Stimulated activated CD4-positive, alpha-beta T cell treated with anti-CD3 and anti-CD28 coated beads, Interleukin-4, amount 100 ng/mL, for 48 hours (primary cell): ENCODE measurements at places on chromosomes 1 and 21.

DNA sequence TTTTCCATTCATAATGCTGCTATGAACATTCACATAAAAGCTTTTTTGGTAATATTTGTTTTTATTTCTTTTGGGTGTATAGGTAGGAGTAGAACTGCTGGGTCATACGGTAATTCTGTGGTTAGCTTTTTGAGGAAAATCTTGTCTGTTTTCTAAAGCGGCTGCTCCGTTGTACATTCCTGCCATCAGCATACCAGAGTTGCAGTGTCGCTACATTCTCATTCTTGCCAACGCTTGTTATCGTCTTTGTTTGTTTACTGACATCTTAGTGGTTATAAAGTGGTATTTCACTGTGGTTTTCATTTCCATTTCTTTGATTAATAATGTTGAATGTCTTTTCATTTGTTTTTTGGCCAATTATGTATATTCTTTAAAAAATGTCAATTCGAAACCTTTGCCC is 469.8 kb upstream of the ZP4 start:
- no peak for DNase-seq

DNA sequence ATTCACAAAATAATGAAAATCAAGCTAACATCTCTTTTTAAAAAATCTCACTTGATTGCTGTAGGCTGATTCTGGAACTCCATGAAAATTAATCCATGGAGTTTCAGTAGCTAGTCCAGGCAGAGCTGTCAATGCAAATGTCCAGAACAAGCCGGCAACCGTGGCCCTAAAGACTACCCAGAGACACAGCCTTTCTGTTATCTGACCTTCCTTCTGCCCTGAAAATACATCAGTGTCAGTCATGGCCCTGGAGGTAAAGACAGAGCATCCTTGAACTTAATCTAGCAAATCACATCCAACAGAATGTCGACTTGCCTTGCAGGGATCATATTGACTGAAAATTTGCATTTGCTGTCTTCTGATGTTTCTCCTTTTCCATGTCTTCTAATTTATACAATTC is 887.4 kb upstream of the B3GALT2 start:
- DNase-seq: no peak

DNA sequence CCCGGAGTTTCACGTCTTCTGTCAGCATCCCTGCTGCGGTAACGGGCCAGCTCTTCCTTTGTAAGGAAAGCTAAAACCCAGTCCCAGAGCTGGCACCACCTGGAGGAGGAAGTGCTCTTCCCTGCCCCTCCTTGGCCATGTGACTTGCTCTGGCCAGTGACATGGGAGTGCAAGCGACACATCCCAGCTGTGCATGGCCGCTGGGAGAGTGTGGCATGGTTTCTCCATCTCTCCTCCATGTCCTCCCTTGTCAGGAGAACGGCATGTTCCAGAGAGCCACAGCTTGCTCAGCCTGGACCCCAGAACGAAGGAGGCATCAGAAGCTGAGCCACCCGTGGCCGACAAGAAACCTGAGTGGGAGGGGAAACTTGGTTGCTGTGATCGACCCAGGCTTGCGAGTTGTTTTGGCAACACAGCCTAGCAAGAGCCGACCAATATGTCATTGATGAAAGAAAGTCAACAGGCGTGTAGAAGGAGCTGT is 2.7 kb upstream of the PRXL2B start:
- DNase-seq: no peak

- peak; percentile 84 for DNase-seq
These were observed at the start of gene LRRC8C for GRCh38 chr1:89632657-89633247. Gene LRRC8C (plus strand): TSS chr1:89633120. CDS start chr1:89686474, 53,354 bp downstream.

DNA sequence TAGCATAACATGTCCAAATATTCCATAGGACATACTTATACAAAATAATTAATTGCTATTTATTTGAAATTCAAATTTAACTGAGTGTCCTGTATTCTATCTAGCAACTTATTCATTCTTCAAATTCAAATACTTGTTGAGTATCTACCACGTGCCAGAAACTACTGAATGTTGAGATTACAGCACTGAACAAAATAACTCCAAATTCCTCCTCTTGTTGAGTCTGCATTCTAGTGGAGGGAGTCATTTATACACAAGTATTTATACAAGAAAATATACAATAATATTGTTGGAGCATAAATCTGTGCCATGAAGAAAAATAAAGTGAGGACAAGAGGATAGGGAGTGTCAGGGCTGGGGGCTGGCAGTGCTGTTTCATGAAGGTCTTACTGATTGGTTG is 43.7 kb upstream of the CDC42BPA start:
- DNase-seq: no peak

- no peak for DNase-seq
These were observed 43.1 kb downstream of the PDE9A start for GRCh38 chr21:42696501-42697040.

GRCh38 chr21:46117586-46118315 is 19.8 kb downstream of the COL6A2 start:
- DNase-seq: no peak

GRCh38 chr1:187408212-187409004 is 579.7 kb downstream of the PLA2G4A start:
- DNase-seq: no peak

DNA sequence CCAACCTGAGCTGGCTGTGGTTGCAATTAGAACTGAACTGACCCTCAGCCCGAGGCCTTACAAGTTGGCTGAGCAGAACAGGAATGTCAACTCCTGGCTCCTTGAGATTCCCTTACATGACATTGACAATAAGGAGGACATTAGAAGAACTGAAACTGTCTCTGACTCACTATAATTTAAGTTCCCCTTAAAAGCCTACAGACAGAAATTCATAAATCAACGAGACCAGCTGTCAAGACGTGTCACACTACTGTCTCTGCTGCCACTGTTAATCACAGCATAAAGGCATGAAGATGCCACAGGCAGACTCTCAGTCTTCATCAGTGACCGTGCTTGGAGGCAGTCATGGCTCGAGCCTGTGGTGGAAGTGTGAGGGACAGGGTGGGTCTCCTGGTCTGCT is 168.8 kb downstream of the GABPA start:
- no peak for DNase-seq

DNA sequence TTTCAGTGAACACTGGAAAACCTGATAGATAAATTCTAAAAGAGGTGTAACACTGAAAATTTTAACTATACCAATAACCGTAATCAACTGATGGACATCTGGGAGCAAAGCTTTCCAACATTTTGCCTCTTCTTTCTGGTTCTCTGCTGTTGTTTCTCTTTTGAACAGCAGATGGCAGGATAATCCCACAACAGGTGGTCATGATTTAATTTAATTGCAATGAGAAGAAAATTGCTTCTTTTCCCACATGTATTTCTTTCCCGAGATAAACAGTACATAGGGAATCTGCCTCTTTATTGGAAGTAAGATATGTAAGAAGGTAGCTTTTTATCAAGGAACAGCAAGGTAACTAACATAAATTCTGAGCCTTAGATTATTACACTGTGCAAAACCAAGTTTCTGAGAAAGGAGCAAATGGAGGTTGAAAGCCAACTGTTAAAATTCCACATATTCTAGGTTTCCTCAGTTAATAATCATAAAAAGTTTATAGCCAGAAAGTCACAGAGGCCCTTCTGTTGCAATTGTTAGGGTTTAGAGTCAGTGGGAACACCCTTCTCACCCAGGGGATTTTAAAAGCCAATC is 72.9 kb downstream of the RPS6KA1 start:
- no peak for DNase-seq

GRCh38 chr21:45073301-45074047 is 906 bp upstream of the ADARB1 start:
- no peak for DNase-seq

- DNase-seq: no peak
These were observed 40.6 kb upstream of the DUSP10 start for GRCh38 chr1:221782477-221782876.

- no peak for DNase-seq
These were observed 171.3 kb upstream of the ESRRG start for GRCh38 chr1:216894494-216894893.

GRCh38 chr21:34953950-34954349 is 95.2 kb downstream of the RUNX1 start:
- no peak for DNase-seq

- no peak for DNase-seq
These were observed 18.0 kb downstream of the UMODL1 start for GRCh38 chr21:42089093-42089631.

DNA sequence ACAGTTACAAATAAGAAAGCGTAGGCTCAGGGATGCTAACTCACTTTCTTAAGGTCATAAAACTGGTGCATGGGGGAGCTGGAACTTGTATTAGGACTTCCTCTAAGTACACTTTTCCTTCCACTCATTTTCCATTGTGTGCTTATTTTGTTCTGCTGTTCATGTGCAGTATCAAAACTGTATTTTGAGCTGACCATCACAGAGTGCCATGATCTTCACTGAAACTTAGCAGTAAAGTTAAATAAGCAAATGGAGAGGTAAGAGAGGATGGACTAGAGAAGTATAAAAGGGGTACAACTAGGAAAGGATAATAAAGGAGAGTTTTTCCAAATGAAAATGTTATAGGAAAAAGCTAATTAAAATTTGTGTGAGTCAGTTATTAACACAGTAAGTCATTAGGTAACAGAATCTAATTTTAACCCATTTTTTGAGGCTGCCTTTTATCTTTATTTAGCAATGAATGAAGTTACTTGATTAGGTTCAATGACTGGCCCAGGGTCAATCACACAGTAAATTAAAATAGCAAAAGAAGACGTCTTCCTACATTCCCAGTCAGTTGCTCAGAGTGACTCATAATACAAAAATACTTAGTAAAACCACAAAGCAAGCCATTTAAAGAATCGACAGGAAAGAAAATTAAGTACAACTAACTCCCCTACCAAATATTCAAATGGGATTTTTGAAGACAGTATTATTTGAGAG is 165.8 kb upstream of the C1orf105 start:
- no peak for DNase-seq

- DNase-seq: no peak
These were observed 10.0 kb downstream of the NR5A2 start for GRCh38 chr1:200037501-200037900.

DNA sequence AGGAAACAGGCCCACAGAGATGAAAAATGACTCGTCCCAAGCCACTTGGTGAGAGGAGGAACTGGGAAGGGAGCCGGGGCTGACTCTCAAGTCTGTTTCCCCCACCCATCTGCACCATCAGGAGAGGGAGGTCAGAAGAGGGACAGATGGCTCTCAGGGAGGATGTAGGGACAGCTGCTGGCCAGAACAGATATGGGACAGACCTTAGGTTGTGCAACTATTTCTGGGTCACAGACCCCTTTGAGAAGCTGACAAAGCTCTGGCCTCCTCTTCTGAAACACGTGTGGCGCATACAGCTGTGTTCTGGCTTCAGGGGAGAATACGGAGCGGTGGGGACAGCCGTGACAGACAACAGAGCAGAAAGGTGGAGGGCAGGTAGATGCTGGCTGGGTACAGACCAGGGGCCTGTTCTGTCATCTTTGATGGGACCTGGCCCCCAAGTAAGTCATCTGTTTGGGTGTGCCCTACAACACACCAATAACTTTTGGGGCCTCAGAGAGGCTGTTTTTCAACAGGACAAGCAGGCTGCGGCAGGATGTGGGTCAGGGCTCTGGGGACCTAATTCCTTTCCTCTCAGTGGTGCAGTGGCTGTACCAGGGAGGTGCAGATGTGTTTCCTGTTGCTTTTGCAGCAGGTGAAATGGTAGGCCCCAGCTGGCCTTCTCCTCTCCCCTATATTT is 7.3 kb downstream of the SH3BGRL3 start:
- peak; percentile 57 for DNase-seq

DNA sequence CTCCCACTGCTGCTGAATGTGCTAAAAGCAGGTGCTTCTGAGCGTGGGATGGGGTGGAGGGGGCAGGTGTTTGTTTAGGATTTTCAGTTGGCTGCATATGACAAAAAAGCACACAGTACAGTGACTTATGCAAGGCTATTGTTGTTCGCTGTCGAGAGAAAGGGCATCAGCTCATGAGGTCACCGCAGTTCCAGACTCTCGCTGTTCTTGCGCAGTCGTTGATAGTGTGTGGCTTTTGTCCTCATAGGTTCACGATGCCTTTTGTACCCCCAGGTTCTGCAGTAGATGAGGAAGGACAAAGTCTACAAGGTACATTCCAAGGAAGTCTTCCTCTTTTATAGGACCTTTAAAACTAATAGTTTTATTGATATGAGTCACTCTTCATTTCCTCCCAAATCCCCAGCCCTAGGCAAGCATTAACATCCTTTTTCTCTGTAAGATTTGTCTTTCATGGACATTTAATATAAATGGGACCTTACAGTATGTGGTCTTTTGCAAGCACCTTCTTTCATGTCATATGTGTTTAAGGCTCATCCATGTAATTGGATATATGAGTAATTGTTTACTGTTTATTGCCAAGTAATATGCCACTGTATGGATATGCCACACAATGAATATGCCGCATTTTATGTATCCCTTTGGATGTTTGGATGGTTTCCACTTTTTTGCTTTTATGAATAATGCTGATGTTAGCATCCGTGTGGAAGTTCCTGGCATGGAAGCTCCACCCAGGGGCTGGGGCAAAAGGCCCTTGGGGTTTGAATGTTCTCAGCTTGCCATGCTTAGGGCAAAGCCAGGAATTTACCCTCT is 14.5 kb upstream of the NLRP3 start:
- no peak for DNase-seq

DNA sequence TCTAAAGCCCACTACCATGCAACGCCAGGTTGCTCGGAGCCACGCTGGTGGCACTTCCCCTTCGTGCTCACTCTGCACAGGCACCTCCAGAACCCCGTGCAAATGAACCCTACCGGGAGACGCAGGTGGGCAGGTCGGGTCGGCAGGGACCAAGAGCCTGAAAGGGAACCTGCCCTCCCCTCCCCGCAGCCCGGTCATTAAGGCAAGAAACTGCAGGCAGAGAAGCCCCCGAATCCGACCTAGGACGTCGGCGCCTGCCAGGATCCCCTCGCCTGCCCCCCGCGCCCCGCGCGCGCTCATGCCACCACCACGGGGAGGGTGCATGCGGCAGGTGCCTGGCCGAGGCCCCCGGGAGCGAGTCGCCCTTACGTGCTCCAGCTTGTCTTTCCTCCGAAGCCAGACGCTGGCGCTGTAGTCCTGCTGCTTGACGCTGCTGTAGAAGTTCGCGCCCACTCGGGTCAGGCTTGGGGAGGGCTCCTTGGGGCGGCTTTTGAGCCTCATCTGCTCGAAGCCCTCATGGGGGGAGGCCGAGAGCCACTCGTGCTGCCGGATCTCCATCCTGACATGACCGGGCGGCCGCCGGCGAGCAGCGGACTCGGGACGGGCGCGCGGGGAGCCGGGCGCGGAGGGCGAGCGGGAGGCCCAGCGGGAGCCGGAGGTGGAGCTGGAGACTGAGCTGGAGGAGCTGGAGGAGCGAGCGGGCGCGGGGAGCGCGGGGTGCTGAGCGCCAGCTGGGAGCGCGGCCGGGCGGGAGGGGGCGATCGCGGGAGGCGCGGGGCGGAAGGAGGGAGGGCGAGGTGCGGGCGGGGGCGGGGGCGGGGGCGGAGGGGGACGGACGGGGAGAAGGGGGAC is 552 bp downstream of the PLD5 start:
- no peak for DNase-seq

GRCh38 chr1:91700332-91700731 is 185.6 kb downstream of the TGFBR3 start:
- DNase-seq: no peak
